ENCODE measurements at places on chromosomes 11 and 22. TPM values are rescaled to one million over a fixed set of nuclear protein-coding genes. Genes with fewer than 3 reads are reported as not detected.

GRCh38 chr11:70523384-70524095 lies 125.2 kb downstream of the CTTN start:
- no peaks in the 10 kb centered on the region for H3K36me3 ChIP-seq
- DNase-seq, result no peak
- H3K27ac ChIP-seq, result no peak overlapping the region

- H3K36me3 ChIP-seq, result no peaks in the 10 kb centered on the region
- no peak overlapping the region for H3K27ac ChIP-seq
- no peak overlapping the region for H3K4me3 ChIP-seq
- DNase-seq, result no peak
- no peaks in the 10 kb centered on the region for H3K27me3 ChIP-seq
These were observed 40.1 kb downstream of the TRIM29 start for GRCh38 chr11:120097721-120098385.

GRCh38 chr11:114162719-114163123 lies 103.2 kb downstream of the ZBTB16 start:
- H3K27ac ChIP-seq, result peak overlapping the region; percentile 100
- H3K27me3 ChIP-seq, result no peaks in the 10 kb centered on the region
- DNase-seq, result peak; percentile 98

DNA sequence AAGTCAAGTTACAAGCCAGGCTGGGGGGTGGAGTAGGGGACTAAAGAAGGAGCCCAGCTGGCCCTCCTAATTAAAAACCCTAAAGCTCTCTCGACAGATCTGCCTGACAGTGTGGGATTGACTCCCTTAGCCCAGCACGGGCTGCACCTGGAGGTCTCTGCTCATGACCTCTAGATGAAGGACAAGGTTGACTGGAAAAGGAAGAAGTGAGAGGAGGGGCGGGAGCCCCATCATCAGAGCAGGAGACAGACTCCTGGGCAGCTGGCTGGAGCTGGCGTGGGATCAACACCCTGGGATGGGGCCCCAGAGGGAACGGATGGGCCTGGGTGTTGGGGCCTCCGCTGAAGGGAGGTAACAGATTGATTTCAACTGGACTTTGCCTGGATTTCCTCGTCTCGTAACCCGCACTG lies 46.1 kb downstream of the RPUSD4 start:
- peaks cover 15% of the 10 kb centered on the region for H3K4me1 ChIP-seq
- H3K4me3 ChIP-seq, result no peak overlapping the region
- peak overlapping the region; percentile 91 for H3K27ac ChIP-seq
- H3K27me3 ChIP-seq, result no peaks in the 10 kb centered on the region
- no peaks in the 10 kb centered on the region for H3K36me3 ChIP-seq
- peak; percentile 41 for DNase-seq

- H3K4me1 ChIP-seq, result no peaks in the 10 kb centered on the region
- no peak overlapping the region for H3K4me3 ChIP-seq
- DNase-seq, result no peak
- H3K36me3 ChIP-seq, result no peaks in the 10 kb centered on the region
These were observed 47.8 kb upstream of the CD5 start for GRCh38 chr11:61054513-61054912.

- no peaks in the 10 kb centered on the region for H3K4me1 ChIP-seq
- no peaks in the 10 kb centered on the region for H3K27me3 ChIP-seq
- no peak overlapping the region for H3K27ac ChIP-seq
- no peak for DNase-seq
These were observed 7.6 kb upstream of the VPS37C start for GRCh38 chr11:61168800-61169199.

DNA sequence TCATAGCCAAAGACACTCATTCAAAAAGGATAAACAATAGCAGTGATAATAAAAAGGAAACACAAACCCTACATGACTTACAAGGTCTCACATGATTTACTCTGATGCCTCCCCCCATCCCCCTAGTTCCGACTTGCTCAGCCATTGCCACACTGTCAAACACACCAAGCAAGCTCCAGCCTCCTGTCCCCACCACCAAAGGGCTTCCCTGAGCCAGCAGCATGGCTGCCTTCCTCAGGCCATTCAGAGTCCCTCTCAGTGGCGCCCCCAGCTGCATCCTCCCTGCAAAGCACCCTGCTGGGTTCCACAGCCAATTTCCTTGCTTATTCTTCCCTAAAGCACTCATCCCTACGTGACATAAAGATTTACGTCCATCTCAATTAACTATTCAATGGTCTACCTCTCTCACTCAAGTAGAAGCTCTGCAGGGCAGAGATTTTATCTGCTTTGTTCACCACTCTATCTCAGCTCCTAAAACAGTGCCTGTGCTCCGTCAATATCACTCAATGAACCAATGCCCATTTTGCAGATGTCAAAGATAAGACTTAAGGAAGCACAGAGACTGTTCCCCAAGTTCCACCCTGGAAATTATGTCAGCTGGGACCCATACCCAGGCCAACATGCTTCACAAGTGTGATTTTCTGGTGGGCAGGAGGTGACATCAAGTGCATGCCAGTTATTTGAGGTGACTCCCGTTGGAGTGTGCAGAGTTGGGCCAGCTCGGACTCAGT lies 106.9 kb downstream of the SYN3 start:
- no peaks in the 10 kb centered on the region for H3K36me3 ChIP-seq
- H3K4me3 ChIP-seq, result no peak overlapping the region
- no peaks in the 10 kb centered on the region for H3K4me1 ChIP-seq
- no peak for DNase-seq

DNA sequence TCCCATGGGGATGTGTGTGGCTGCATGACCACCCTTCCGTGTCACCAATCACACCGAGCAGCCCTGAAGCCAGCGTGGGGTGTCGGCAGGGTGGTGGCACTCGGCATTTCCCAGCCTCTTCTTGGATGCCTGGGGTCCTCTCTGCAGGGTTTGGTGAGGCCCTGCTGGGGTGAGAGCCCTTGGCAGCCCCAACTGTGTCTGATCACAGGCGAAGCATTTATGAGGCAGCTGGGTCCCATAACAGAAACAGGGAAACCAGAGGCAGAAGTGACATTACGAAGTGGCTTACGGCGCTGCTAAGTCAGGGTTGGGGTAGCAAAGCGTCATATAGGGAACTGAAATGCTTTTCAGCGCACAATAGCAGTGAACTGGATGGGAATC lies 92.3 kb upstream of the SEPTIN5 start:
- H3K4me3 ChIP-seq, result no peak overlapping the region
- no peaks in the 10 kb centered on the region for H3K27me3 ChIP-seq
- no peak for DNase-seq
- no peaks in the 10 kb centered on the region for H3K4me1 ChIP-seq

GRCh38 chr11:75796091-75796435 lies 18.9 kb upstream of the UVRAG start:
- no peak overlapping the region for H3K4me3 ChIP-seq
- no peaks in the 10 kb centered on the region for H3K4me1 ChIP-seq
- no peak for DNase-seq
- H3K27ac ChIP-seq, result no peak overlapping the region

DNA sequence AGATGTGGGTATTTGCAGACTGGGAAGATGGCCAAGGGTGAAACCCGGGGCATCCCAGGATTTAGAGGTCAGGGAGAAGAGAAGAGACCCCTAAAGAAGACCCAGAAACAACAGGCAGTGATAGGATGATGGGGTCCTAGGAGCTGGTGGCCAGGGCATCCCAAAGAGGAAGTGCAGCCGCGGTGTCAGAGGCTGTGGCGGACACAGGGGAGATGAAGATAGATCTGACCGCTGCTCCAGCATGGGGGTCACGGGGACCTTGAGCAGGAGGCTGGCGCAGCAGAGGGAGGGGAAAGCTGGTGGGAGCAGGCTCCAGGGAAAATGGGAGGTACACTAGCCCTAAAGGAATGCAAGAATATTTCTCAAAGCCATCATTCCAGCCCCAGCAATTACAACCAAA lies 47.3 kb downstream of the CTTN start:
- no peak overlapping the region for H3K4me3 ChIP-seq
- no peak for DNase-seq
- no peaks in the 10 kb centered on the region for H3K4me1 ChIP-seq
- no peaks in the 10 kb centered on the region for H3K36me3 ChIP-seq
- H3K27me3 ChIP-seq, result no peaks in the 10 kb centered on the region
- no peak overlapping the region for H3K27ac ChIP-seq

- H3K4me3 ChIP-seq, result no peak overlapping the region
- H3K36me3 ChIP-seq, result no peaks in the 10 kb centered on the region
These were observed 108.3 kb downstream of the CTTN start for GRCh38 chr11:70506658-70506970.

GRCh38 chr11:2085251-2086066 lies 53.7 kb downstream of the IGF2 start:
- H3K27ac ChIP-seq, result no peak overlapping the region
- no peaks in the 10 kb centered on the region for H3K36me3 ChIP-seq
- H3K4me3 ChIP-seq, result no peak overlapping the region
- no peaks in the 10 kb centered on the region for H3K27me3 ChIP-seq
- no peak for DNase-seq
- no peaks in the 10 kb centered on the region for H3K4me1 ChIP-seq

- DNase-seq, result peak; percentile 90
- H3K27me3 ChIP-seq, result no peaks in the 10 kb centered on the region
- peak within 1 kb of the TSS; percentile 63 for H3K27ac ChIP-seq
- H3K36me3 ChIP-seq, result no peaks in the 10 kb centered on the region
- H3K4me3 ChIP-seq, result peak within 1 kb of the TSS; percentile 57
These were observed at the start of gene LRRC75B for GRCh38 chr22:24592851-24593558. LRRC75B (minus strand) TSS chr22:24593073; CDS start chr22:24593039, 34 bp downstream.

DNA sequence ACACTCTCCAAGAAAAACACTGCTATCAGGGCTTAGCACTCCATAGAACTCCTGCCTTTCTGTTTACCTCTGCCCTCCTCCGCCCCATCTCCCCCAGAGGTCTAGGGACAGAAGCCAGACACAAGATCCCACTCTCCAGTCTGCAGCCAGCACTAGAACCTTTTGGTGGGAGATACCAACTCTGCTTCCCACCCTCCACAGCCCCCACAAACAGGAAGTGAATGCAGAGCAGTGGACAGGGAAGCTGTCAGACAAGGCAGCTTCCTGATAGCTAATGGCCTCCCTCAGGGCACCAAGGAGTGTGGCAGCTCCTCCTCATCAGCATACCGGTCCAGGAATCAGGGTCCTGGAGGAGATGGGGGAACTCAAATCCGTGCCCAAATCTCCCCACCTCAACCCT lies 5.1 kb downstream of the SCN4B start:
- DNase-seq, result no peak
- H3K36me3 ChIP-seq, result no peaks in the 10 kb centered on the region
- peak overlapping the region; percentile 55 for H3K27ac ChIP-seq
- H3K4me1 ChIP-seq, result no peaks in the 10 kb centered on the region
- no peaks in the 10 kb centered on the region for H3K27me3 ChIP-seq
- H3K4me3 ChIP-seq, result no peak overlapping the region

- no peaks in the 10 kb centered on the region for H3K27me3 ChIP-seq
- H3K4me1 ChIP-seq, result no peaks in the 10 kb centered on the region
- H3K27ac ChIP-seq, result no peak overlapping the region
- H3K4me3 ChIP-seq, result no peak overlapping the region
- DNase-seq, result no peak
- H3K36me3 ChIP-seq, result no peaks in the 10 kb centered on the region
These were observed 23.3 kb downstream of the ETS1 start for GRCh38 chr11:128563942-128564641.

DNA sequence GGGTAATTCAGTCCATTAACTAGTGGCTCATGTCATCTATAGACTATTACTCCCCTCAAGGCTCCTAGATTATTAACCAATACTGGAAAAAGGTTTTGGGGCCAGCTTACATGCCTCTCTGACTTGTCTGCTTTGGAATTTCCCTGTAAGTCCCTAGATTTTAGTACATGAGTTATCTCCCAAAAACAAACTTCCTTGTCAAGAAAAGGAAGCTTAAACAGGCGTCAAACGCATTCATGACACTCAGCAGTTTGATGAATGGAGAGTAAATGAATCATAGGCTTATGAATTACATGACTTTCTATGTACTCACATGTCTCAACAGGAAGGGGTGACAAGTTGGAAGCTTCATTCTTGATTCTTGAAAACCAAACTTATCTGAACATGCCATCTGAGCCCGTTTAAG lies 70.8 kb downstream of the BLID start:
- H3K4me1 ChIP-seq, result no peaks in the 10 kb centered on the region
- no peak for DNase-seq
- H3K4me3 ChIP-seq, result no peak overlapping the region
- H3K36me3 ChIP-seq, result no peaks in the 10 kb centered on the region

- H3K36me3 ChIP-seq, result no peaks in the 10 kb centered on the region
- DNase-seq, result peak; percentile 39
- H3K4me3 ChIP-seq, result peak within 1 kb of the TSS; percentile 39
- no peaks in the 10 kb centered on the region for H3K27me3 ChIP-seq
- H3K27ac ChIP-seq, result peak within 1 kb of the TSS; percentile 9
These were observed at the start of gene STK33 for GRCh38 chr11:8593935-8594909. STK33 (minus strand) TSS chr11:8594228; CDS start chr11:8474905, 119,323 bp downstream.

DNA sequence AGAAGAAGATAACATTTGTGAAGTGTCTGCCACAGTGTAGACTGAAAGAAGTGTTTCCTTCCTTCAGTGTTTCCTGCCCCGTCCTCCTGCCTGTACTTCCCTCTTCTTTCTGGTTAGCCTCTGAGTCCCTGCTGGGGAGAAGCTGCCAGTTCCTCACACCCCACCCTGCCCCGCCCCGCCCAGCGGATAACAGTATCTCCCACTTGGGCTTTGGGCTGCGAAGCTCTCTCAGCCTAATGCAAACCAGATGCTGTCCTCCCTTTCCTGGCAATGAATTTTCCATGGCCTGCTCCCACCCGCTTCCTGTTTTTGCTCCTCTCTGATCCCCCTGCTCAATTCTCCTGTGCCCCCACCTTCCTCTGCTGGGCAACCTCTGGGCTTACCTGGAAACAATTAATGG lies 5.2 kb upstream of the RAB3IL1 start:
- H3K4me1 ChIP-seq, result peaks cover 13% of the 10 kb centered on the region
- H3K27ac ChIP-seq, result peak overlapping the region; percentile 95
- H3K4me3 ChIP-seq, result no peak overlapping the region
- no peaks in the 10 kb centered on the region for H3K36me3 ChIP-seq

- no peak overlapping the region for H3K27ac ChIP-seq
- peak; percentile 3 for DNase-seq
- no peaks in the 10 kb centered on the region for H3K36me3 ChIP-seq
- H3K4me1 ChIP-seq, result no peaks in the 10 kb centered on the region
These were observed 245.0 kb upstream of the B3GAT1 start for GRCh38 chr11:134656861-134657540.

GRCh38 chr11:124900464-124900863 lies 2.8 kb upstream of the ROBO4 start:
- no peaks in the 10 kb centered on the region for H3K36me3 ChIP-seq
- no peaks in the 10 kb centered on the region for H3K27me3 ChIP-seq
- peak overlapping the region; percentile 57 for H3K27ac ChIP-seq
- DNase-seq, result peak; percentile 56
- H3K4me3 ChIP-seq, result no peak overlapping the region

DNA sequence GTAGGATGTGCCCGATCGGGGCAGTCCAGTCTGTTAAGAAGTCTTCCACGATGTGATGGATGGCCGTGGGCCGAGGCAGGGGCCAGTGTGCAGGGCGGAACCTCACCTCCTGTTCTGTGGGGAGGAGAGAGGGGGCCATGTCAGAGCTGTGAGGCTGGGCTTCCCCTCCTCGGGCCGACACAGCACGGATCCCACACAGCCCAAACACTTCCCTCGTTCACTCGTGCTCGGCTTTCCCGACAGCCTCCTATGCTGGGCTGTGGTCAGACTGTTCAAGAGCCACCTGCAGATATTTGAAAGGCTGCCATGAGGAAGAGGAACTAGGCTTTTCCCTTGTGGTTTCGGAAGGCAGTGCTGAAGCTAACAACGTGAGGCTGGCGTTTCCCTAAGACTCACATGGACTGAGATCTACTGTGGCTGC lies 12.3 kb upstream of the TXN2 start:
- H3K4me3 ChIP-seq, result no peak overlapping the region
- DNase-seq, result no peak
- H3K36me3 ChIP-seq, result no peaks in the 10 kb centered on the region
- no peaks in the 10 kb centered on the region for H3K27me3 ChIP-seq

The OR52I1 gene
- total RNA-seq, result not detected

The TMEM191C gene
- 20.7 TPM for total RNA-seq

The OR4C16 gene
- total RNA-seq, result not detected

The OR9G1 gene
- total RNA-seq, result not detected

The ADORA2A gene
- total RNA-seq, result 8.9 TPM

The ARHGAP20 gene
- 20.3 TPM for total RNA-seq

The CASP5 gene
- total RNA-seq, result not detected

The HSPB2 gene
- total RNA-seq, result not detected

The PGA4 gene
- total RNA-seq, result 5.2 TPM
